ENCODE measurements at places on chromosomes 7 and 10. TPM values are rescaled to one million over a fixed set of nuclear protein-coding genes. Genes with fewer than 3 reads are reported as not detected.

The WEE2 gene
- 0.33 TPM for polyA plus RNA-seq

The TMEM209 gene
- polyA plus RNA-seq: 29.5 TPM

The ASAH2B gene
- 12.5 TPM for polyA plus RNA-seq

The NPY4R2 gene
- polyA plus RNA-seq: not detected

The AQP1 gene
- 222 TPM for polyA plus RNA-seq

GRCh38 chr7:140621401-140622021, 19.1 kb downstream of the DENND2A start:
- DNase-seq: no peak

DNA sequence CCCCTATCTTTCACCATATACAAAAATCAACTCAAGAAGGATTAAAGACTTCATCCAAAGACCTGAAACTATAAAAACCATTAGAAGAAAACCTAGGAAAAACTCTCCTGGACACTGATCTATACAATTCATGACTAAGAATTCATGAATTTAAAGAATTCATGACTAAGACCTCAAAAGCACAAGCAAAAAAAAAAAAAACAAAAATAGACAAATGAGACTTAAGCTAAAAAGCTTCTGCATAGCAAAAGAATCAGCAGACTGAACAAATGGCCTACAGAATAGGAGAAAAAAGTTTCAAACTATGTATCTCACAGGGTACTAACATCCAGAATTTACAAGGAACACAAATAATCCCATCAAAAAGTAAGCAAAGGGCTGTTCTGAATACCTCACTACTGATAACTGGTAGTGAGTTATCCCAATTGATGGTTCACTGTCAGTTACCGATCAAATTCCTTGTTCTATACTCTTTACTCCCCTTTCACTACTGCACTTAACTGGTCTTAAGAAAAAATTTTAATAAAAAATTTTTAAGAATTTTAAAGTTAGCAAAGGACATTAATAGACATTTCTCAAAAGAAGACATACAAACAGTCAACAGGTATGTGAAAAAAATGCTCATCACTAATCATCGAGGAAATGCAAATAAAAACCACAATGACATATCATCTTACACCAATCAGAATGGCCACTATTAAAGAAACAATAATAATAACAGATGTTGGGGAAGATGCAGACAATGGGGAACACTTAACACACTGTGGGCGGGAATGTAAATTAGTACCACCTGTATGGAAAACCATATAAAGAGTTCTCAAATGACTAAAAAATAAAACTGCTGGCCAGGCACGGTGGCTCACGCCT, 33.2 kb downstream of the KMT2C start:
- no peak for DNase-seq

DNA sequence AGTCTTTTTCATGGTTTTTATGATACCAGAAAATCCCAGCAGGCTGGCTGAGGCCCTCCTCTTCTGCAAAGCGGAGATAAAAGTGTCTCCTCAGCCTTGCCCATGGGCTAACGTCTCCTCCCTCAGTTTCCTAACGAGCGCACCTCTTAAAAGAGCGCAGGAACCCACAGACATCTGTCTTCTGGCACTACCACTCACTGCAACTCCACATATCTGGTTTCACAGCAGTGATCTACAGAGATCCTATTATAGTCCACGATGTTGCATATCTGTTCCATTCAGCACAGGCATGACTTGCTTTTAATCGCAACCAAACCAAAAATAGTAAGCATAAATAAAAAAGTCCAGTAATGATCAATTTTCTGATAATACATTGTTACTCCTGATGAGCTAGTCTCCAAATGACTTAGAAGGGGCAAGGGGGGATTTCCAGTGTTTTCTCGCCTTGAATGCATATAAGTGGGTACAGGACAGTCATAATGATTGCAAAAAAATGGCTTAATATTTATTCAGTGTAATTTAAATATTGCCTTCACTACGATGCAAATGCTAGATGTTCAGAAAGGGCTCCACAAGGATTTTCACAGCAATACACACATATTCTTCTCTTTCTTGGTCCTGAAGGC, 20.9 kb downstream of the ANKRD22 start:
- no peak for DNase-seq

DNA sequence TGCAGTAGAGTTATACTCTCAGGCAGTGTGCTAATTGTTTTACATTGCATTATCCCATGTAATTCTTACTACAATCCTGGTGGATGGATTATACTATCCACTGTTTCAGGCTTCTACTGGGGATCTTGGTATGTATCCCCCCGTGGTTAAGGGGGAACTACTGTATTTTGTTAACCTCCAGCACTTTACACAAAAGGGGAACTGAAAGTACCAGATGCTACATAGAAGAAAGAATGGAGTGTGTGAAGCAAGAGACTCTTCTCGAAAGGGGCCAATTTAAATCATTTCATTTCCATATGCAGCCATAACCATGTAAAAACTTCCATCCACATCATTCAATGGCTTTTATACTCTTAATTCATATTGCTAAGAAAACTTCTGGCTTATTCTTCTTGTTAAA, 69.4 kb downstream of the C1GALT1 start:
- DNase-seq: no peak

DNA sequence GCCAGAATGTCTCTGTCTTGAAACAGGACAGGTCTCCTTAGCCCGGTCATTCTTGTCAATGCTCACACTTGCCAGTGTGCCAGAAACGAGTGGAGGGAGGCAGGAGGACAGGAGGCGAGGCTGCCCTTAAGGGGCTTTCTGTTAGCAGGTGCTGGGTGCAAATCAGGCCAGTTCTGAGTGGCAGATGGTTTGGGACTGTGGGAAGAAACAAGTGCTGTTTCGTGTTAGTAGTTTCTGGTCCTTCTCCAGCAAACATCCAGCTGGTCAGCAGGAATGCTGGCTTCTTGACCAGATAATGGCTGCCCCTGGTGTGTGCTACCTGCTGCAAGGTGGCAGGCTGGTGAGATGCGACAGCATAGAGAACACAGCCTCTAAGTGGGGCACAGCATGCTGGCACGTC, 8.2 kb upstream of the NDUFB2 start:
- DNase-seq: no peak

GRCh38 chr10:86522510-86522855, 891 bp upstream of the WAPL start:
- DNase-seq: no peak

DNA sequence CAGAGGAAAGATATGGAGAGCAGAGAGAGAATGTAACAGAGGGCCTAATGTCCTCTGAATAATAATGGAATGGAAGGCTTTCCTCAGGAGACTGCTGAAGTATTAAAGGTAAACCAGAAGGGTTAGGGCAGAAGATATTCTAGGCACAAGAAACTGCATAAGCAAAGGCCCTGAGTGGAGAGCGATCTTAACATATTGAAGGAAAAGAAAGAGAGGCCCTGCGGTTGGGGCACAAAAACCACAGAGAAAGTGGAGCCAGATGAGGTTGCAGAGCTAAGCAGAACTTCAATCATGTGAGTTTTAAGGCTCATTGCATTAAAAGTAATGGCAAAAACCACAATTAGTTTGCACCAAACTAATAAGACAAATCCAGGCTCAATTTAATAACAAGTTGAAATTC, 115.8 kb upstream of the VSTM2A start:
- no peak for DNase-seq
